ENCODE measurements at places on chromosomes 2 and 18.

- H3K27ac ChIP-seq = no peak overlapping the region
- no peaks in the 10 kb centered on the region for H3K27me3 ChIP-seq
- H3K4me3 ChIP-seq = no peak overlapping the region
- H3K36me3 ChIP-seq = peaks cover 5% of the 10 kb centered on the region
- no peaks in the 10 kb centered on the region for H3K4me1 ChIP-seq
Measured at GRCh38 chr2:173161040-173161439, 85.4 kb downstream of the MAP3K20 start.

DNA sequence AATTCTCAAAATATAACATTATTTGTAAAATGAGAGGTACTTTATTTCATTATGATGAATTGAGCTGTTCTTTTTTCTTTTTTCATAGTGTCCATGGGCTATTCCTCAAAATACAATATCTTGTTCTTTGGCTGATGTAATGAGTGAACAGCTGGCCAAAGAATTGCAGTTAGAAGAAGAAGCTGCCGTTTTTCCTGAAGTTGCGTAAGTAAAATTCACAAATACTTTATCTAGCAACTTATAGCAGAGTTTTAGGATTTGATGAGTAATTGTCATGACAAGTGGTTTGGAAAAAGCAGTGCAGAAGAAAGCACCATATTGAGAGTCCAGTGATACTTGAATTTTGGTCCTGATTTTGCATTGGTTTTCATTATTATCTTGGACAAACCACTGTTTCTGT is 9.8 kb downstream of the RIOK3 start:
- peaks cover 60% of the 10 kb centered on the region for H3K36me3 ChIP-seq
- DNase-seq = no peak
- no peaks in the 10 kb centered on the region for H3K4me1 ChIP-seq

- DNase-seq = no peak
- H3K36me3 ChIP-seq = no peaks in the 10 kb centered on the region
- no peak overlapping the region for H3K27ac ChIP-seq
- H3K27me3 ChIP-seq = no peaks in the 10 kb centered on the region
- H3K4me3 ChIP-seq = no peak overlapping the region
Measured at GRCh38 chr2:36740061-36740460, 43.6 kb downstream of the VIT start.

- no peak overlapping the region for H3K27ac ChIP-seq
- no peak for DNase-seq
- no peaks in the 10 kb centered on the region for H3K27me3 ChIP-seq
- H3K4me3 ChIP-seq = no peak overlapping the region
Measured at GRCh38 chr2:233489666-233490065, 76.9 kb downstream of the USP40 start.

- H3K4me1 ChIP-seq = no peaks in the 10 kb centered on the region
- no peaks in the 10 kb centered on the region for H3K36me3 ChIP-seq
- peaks cover 19% of the 10 kb centered on the region for H3K27me3 ChIP-seq
- DNase-seq = peak; percentile 43
Measured at GRCh38 chr2:130302164-130302886, 40.4 kb upstream of the IMP4 start.

DNA sequence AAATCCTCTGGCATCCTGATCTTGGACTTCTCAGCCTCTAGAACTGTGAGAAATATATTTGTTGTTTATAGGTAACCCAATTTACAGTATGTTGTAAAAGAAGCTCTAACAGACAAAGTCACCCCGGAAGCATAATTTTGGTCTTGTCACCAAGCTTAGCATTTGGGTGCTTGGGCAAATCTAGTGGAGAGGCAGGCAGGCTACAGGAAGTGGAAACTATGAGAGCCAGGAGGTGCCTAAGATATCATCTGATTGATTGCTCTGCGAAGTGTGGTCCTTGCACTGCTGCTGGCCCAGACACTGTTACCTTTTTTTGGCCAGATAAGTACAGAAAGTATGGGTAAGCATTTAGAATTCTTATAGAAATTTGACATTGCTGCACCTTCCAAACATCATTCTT is 102.9 kb downstream of the CDC42EP3 start:
- no peak for DNase-seq
- H3K27ac ChIP-seq = no peak overlapping the region
- peaks cover 4% of the 10 kb centered on the region for H3K36me3 ChIP-seq

DNA sequence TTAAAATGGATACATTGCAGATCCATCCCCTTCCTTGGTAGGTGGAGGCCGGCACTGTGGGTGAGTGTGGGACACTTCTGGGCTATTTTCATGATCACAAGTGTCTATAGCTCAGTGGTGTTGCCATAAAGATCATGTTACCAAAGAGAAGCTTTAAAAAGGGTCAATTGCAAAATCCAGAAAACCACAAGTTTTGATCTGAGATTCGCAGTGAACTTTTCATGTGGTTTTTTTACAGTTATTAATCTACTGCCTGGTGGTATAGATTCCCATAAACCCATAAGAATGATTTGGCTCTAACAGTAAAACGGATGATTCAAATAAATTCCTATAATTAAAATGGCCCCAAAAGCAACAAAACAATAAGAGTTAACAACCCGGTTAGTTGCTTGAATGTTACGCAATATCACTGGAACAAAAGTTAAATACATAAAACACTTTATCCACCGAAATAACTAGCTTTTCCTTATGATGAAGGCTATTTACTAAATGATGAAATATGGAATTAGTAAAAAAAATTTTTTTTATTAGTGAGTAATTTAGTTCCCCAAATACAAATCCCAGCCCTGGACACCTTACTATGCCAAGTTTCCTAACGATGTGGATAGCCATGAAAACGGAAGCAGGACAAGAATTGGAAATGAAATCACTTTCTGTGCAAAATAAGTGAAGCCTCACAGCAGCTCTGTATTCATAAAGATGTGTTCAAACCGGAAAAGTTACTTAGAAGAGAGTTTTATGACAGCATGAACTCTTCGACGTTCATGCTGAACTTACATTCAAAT is 95.6 kb upstream of the THOC1 start:
- peak overlapping the region; percentile 44 for H3K4me3 ChIP-seq
- no peak overlapping the region for H3K27ac ChIP-seq
- DNase-seq = no peak

DNA sequence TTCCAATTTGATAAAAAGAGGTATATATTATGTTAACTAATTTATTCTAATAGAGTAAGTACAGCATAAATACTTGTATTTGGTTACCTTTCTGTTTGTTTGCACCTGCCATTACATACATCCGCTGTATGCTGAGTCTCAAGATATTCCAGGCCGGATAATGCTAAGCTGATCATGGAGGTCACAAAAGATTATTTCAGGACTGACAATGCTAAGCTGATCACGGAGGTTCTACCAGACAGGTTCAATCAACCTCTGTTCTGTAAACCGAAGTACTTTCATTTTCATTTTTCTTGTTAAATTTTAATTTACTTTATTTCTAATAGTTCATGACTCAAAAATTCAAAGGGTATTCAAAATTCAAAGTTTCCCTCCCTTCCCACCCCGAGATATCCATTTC is 31.1 kb downstream of the PNO1 start:
- H3K27me3 ChIP-seq = no peaks in the 10 kb centered on the region
- peaks cover 16% of the 10 kb centered on the region for H3K36me3 ChIP-seq
- no peak for DNase-seq
- H3K27ac ChIP-seq = no peak overlapping the region
- peaks cover 4% of the 10 kb centered on the region for H3K4me1 ChIP-seq
- no peak overlapping the region for H3K4me3 ChIP-seq

DNA sequence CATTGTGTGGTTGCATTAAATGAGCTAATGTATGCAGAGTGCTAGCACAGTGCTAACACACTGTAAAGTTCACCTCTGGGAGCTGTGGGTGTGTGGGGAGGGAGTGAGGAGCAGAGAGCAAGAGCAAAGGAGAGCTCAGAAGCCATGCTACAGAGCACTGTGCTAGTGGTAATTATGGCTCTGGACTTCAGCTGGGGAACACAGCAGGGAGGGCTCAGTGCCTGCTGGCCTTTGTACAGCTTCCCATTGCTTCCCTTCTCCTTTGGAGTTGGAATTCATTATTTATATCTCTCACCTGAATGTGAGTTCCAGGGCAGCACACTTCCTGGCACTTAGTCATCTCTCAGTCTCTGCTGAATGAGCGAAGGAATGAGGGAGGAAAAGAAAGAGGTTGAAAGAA is 2.5 kb upstream of the PLA2R1 start:
- no peak for DNase-seq
- H3K4me3 ChIP-seq = no peak overlapping the region
- no peaks in the 10 kb centered on the region for H3K4me1 ChIP-seq
- no peaks in the 10 kb centered on the region for H3K36me3 ChIP-seq

GRCh38 chr2:105950521-105951383 is 206.0 kb downstream of the NCK2 start:
- H3K4me1 ChIP-seq = peaks cover 3% of the 10 kb centered on the region
- peak overlapping the region; percentile 12 for H3K27ac ChIP-seq
- no peaks in the 10 kb centered on the region for H3K36me3 ChIP-seq
- H3K4me3 ChIP-seq = no peak overlapping the region
- peaks cover 7% of the 10 kb centered on the region for H3K27me3 ChIP-seq

GRCh38 chr2:4947911-4948310 is 744.3 kb upstream of the SOX11 start:
- H3K36me3 ChIP-seq = no peaks in the 10 kb centered on the region
- DNase-seq = no peak

DNA sequence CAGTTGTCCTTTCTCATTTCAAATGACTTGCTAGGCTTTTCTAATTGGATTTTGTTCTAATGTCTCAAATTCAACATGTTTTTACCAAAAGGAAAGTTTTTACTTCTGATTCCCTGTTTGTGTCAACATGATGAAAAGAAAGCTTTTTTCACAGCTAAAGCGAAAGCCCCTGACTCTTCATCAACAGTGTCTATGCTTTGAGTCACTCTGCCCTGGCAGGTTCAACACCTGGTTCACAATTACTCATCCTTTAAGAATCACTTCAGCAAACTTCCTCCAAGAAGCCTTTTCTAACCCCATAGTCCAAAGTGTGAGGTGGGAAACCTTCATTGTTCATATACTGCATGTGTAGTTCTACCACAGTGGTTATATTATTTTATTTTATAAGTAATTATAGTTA is 7.6 kb upstream of the DSG2 start:
- H3K36me3 ChIP-seq = no peaks in the 10 kb centered on the region
- no peaks in the 10 kb centered on the region for H3K4me1 ChIP-seq
- no peak overlapping the region for H3K27ac ChIP-seq
- no peak overlapping the region for H3K4me3 ChIP-seq
- no peak for DNase-seq

GRCh38 chr2:240566203-240567136 is 1.8 kb upstream of the RNPEPL1 start:
- H3K36me3 ChIP-seq = peaks cover 9% of the 10 kb centered on the region
- peaks cover 18% of the 10 kb centered on the region for H3K4me1 ChIP-seq

DNA sequence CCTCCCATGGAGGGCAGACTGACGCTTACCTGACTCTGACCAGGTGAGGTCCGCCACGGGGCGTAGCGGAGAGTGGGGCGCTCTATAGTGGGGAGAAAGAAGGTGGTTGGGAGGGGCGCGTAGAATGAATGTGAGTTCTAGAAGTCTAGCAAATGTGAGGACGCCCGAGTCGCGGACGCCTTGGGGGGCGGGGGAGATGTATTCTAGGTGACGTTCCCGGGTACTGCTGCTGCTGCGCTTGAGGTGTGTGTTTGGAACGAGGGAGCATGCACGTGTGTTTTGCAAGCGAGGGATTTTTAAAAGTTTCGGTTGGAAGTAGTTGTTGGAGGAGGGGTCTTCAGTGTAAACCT is 758 bp downstream of the RIF1 start:
- H3K27me3 ChIP-seq = no peaks in the 10 kb centered on the region
- peaks cover 31% of the 10 kb centered on the region for H3K36me3 ChIP-seq
- H3K4me3 ChIP-seq = peak overlapping the region; percentile 100
- peak; percentile 77 for DNase-seq

- no peaks in the 10 kb centered on the region for H3K27me3 ChIP-seq
- DNase-seq = no peak
- no peaks in the 10 kb centered on the region for H3K36me3 ChIP-seq
- H3K4me3 ChIP-seq = no peak overlapping the region
- peaks cover 23% of the 10 kb centered on the region for H3K4me1 ChIP-seq
Measured at GRCh38 chr18:6362559-6363129, 52.1 kb downstream of the L3MBTL4 start.

DNA sequence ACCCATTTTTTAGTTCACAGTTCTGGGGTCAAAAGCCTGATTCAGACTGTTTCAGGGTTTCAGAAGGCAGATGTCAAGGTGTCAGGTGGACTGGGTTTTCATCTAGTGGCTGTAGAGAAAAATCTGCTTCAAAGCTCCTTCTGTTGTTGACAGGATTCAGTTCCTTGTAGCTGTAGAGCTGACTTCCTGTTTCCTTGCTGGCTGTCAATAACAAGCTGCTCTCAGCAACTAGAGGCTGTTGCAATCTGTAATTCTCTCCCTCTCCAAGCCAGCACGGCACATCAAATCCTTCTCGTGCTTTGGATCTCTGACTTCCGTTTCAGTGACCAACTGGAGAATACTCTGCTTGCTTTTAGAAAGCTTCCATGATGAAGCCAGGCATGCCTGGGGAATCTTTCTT is 179.4 kb downstream of the DOK6 start:
- no peak overlapping the region for H3K27ac ChIP-seq
- H3K36me3 ChIP-seq = no peaks in the 10 kb centered on the region
- no peak for DNase-seq

DNA sequence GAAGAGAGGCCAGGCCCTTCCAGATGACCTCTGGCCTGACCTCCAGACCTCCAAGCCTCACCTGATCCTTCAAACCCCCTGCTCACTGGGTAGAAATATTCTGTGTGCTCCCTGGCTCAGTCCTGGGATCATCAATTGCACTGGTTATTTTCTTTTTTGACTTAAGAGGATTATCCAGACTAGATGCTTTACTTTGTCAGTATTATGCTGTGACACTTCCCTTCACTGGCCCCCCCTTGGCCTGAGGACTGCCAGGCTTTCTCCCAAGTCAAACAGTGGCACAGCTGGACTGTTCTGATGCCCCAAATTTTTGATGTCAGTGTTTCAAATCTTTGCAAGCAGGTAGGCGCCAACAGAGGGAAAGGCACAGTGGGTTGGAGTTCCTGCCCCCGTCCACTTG is 156.3 kb upstream of the SKOR2 start:
- no peaks in the 10 kb centered on the region for H3K4me1 ChIP-seq
- no peak for DNase-seq
- H3K27ac ChIP-seq = no peak overlapping the region
- no peaks in the 10 kb centered on the region for H3K27me3 ChIP-seq

DNA sequence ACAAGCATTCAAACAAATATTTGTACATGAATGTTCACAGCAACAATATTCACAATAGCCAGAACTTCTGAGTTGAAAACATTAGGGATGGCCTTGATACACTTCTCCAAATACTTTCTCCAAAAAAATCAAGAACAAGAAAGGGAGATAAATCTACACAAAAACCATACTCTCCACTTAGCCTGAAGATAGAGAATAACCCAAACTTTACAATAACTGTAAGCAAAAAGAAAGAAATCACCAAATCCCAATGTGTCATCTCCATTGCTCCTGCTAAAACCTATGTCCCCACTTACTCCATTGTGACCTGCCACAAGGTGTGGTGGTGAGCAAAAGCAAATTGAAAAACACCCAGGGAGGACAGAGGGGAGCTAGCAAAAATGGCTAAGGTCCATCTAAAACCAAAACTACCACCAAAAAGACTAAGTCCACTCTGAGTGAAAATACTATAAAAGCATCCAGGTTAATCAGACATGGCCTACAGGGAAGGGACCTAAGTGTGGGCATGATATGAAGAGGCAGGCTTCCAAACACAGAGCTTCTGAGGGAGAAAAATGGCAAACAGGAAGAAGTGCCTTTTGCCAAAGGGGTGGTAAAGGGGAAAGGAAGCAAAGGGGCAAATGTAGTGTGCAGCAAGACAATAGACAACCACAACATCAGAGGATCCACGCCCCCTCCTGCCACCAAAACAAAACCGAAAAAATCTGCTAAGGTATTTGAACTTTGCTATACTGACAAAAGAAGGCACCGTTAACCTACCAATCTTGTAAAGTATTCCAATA is 56.1 kb downstream of the NBAS start:
- no peak for DNase-seq
- peaks cover 7% of the 10 kb centered on the region for H3K36me3 ChIP-seq
- no peak overlapping the region for H3K4me3 ChIP-seq
- H3K4me1 ChIP-seq = no peaks in the 10 kb centered on the region

Measured in endodermal cell (in vitro differentiated cells).